ENCODE measurements at places on chromosomes 13 and 19.
A peak's percentile ranks its signal among the peaks of the same experiment; 100 is the strongest.

GRCh38 chr19:57648331-57649003 is 15.5 kb downstream of the ZNF211 start:
- DNase-seq = no peak

GRCh38 chr19:7520131-7521051 is 2.0 kb upstream of the MCOLN1 start:
- DNase-seq = no peak

GRCh38 chr13:51311957-51312520 is 27.5 kb upstream of the SERPINE3 start:
- DNase-seq = no peak

- no peak for DNase-seq
These were observed 608 bp downstream of the CCDC8 start for GRCh38 chr19:46412650-46413261.

GRCh38 chr13:32840113-32840512 is 176.1 kb upstream of the KL start:
- DNase-seq = no peak

DNA sequence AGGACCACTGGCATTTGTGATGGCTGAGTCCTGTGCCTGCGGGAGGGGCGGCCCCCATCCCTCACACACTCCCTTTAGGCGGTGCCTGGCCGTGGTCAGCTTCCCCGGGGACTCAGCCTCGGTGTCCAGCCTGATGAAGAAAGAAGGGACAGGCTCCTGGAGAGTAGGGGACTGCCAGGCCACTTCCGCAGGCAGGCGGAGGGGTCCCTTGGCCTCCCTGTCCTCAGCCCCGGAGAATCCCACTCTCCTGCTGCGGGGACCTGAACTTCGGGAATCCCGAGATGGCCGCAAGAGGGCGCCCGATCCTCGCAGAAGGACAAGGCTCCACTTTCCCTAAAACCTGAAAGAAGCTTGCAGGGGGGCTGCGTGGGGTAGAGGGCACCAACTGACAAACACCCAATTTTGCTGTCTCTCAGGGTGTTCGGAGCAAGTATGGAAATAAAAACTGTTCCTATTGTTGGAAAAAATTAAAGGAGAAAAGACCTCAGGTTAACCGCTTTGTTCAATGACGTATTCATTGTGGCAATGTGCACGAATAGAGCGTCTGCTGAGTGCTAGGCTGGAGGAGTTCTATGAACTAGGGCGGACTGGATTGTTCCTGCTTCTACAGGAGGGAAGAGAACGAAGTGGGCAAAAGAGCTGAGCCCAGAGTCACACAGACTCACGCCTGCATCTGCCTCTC is 297.3 kb downstream of the ZNF536 start:
- peak; percentile 28 for DNase-seq

DNA sequence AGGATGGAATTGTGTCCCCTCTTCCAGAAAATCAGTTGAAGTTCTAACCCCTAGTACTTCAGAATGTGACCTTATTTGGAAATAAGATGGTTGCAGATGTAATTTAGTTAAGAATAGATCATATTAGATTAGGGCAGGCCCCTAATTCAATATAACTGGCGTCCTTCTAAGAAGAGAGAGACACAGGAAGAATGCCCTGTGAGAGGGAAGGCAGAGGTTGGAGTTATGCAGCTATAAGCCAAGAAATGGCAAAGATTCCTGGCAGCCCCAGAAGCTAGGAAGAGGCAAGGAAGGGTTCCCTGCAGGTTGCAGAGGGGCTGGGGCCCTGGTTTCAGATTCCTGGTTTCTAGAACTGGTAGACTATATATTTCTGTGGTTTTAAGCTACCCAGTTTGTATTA is 30.0 kb downstream of the HS6ST3 start:
- DNase-seq = no peak
